ENCODE measurements at places on chromosomes 4 and X.
A peak's percentile ranks its signal among the peaks of the same experiment; 100 is the strongest.

DNA sequence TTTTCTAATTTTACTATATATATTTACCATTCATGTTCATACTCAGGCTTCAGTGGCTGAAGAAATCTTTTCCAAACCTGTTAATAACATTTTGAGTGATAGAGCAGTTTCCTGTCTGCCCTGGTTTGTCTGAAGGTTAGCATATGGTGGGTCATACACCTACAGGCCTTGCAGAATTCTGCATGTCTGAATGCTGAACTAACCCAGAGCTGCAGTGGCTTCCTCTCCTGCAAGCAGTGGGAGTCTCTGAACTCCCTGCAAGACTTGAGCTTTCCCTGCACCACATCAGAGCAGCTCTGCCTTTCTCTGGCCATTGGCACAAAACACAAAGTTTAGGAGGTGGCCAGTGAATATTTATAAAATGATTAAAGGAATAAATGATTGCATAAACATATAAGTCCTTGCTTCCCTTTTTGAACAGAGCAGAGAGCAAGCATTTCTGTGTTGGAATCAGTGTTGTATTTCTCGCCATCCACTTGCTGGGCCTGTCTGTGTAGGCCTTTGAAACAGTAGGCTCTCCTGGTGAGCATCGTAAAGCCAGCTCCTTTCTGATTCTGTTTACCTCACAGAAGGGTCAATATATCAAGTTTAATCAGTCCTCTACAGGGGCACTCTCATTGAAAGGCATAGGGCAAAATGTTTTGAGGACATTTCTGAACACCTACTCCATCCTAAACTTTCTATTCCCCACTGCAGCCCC, 15.0 kb upstream of the UNC5C start:
- DNase-seq: no peak

DNA sequence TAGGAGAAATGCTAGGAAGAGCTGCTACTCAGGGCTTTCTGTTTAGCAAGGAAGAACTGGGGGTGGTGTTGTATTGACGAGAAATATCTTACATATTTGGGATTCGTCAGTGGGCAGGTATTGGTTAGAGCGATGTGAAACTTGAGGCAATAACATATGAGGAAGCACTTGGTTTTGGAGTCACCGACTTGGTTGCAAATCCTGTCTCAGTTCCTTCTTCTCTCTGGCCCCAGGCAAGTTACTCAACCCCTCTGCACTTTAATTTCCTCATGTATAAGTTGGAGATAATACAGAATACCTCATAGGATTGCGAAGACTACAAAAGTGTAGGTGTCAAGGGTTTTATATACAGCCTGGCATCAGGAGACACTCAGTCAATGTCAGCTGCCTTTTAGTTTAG, 34.1 kb downstream of the GPAT3 start:
- peak; percentile 16 for DNase-seq

GRCh38 chr4:184392316-184392715, 82.0 kb downstream of the IRF2 start:
- DNase-seq: no peak

- DNase-seq: no peak
Measured at GRCh38 chrX:9324676-9325075, 140.2 kb upstream of the TBL1X start.

DNA sequence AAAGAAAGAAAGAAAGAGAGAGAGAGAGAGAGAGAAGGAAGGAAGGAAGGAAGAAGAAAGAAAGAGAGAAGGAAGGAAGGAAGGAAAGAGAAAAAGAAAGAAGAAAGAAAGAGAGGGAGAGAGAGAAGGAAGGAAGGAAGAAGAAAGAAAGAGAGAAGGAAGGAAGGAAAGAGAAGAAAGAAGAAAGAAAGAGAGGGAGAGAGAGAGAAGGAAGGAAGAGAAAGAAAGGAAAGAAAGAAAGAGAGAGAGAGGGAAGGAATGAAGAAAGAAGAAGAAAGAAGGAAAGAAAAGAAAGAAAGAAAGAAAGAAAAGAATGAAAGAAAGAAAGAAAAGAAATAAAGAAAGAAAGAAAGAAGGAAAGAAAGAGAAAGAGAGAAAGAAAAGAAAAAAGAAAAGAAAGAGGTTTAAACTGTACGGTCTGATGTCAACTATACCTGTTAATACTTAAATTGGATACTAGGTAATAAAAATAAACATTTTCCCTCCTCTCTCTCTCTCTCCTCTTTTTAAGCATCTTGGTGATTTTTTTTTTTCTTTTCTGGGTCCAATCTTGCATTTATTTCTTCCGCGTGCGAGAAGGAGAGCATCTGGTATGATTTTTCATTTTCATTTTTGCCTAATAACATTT, 93.8 kb downstream of the CRLF2 start:
- DNase-seq: no peak

DNA sequence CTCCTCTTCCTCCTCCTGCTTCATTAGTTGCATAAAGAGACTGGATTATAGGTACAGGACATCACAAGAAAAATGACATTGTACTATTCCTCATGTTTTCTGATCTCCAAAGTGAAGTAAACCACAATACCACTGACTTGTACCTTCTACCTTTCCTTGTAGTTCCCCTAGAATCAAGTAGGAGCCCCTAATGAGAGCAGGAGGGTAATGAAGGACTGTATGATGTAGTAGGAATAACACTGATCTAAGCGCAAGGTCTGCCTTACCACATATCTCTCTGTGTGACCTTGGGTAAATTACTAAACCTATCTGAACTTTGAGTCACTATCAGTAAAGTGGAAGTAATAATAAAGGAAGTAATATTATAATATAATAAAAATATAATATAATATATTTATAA, 3.6 kb downstream of the VSIG4 start:
- no peak for DNase-seq

DNA sequence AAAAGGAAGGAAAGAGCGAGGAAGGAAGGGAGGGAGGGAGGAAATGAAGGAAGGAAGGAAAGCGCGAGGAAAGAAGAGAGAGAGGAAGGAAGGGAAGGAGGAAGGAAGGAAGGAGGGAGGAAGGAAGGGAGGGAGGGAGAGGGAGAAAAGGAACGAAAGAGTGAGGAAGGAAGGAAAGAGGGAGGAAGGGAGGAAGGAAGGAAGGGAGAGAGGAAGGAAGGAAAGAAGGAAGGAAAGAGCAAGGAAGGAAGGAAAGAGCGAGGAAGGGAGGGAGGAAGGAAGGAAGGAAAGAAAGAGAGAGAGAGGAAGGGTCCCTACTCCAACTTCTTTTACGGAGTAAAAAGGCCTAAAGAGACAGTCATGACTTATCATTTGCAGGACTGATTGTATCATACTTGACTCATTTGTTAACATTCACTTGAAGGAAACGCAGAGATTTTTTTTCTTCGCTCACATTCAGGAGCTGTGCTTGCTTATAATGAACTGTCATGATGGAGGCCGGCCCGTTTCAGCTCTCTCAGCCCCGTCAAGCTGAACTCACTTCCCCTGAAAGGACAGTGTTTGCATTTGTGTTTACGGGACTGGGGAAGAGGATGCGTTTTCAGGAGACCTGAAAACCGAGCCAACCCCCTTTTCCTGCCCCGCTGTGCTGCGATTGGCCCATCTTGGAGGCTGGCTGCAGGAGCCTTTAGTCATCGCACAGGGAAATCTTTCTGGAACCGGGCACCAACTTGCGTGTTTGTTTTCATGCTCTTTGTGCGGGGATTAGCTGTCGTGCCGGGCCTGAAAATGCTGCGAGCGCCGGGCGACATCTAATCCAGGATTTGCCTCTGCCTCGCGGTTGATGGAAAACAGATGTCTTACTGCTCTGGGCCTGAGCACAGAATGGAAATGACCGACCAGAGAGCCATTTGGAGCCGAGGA, 17.8 kb downstream of the TRIM2 start:
- DNase-seq: peak; percentile 26

- DNase-seq: no peak
Measured at GRCh38 chrX:107506596-107507031, 57.2 kb downstream of the FRMPD3 start.

DNA sequence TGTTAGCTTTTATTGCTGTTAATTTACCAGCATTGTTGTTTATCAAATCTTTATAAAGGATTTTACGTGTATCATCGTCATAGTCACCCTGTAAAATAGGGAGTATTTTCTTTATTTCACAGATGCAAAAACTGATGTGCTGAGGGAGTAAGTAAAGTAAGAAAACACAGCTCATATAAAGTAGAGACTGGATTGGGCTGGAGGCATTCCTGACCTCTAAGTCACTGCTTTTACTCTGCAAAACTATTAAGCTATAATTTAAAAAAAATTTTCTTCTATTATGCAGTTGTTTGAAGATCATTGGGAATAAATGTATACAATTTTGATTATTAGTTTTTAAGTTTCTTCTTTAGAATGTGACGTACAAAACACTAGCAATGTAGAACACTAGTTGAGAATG, 45.9 kb downstream of the NUDT6 start:
- no peak for DNase-seq

GRCh38 chr4:102633100-102633499, 127.7 kb downstream of the MANBA start:
- no peak for DNase-seq

DNA sequence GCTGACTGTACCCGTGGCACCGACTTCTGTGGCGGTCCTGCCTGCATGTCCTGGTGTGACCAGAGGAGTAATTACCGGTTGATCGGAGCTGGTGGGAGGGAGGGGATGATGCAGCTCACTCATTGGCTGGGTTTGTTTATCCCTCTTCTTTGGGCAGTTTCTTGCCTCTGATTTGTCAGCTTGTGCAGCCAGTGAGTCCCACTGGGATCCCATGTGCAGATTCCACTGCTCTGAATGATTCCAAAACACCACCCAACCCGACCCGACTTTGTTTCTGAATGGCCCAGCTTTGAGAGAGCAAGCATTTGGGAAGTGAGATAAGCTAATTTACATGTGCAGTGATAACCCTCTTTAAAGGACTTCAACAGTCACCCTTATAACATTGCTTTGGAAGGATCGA, 13.8 kb downstream of the FHDC1 start:
- DNase-seq: no peak

- no peak for DNase-seq
Measured at GRCh38 chr4:4766564-4766963, 92.9 kb upstream of the MSX1 start.

DNA sequence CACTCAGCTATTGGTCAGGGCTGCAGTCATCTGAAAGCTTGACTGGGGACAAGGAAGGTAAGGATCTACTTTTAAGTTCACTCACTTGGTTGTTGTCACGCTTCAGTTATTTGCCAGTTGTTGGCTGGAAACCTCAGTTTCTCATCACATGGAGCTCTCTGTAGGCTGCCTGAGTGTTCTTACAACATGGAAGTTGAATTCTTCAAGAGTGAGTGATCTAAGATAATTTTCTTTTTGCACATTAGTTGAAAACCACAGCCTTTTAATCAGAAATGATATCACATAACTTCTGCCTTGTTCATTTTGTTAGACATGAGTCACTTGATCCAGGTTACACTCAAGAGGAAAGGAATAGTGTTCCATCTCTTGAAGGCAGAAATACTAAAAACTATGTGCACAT, 552.7 kb downstream of the RAPGEF2 start:
- DNase-seq: no peak

GRCh38 chrX:139844163-139844562, 88.7 kb downstream of the ATP11C start:
- DNase-seq: no peak

GRCh38 chrX:74784629-74785028, 140.6 kb downstream of the NEXMIF start:
- DNase-seq: no peak

DNA sequence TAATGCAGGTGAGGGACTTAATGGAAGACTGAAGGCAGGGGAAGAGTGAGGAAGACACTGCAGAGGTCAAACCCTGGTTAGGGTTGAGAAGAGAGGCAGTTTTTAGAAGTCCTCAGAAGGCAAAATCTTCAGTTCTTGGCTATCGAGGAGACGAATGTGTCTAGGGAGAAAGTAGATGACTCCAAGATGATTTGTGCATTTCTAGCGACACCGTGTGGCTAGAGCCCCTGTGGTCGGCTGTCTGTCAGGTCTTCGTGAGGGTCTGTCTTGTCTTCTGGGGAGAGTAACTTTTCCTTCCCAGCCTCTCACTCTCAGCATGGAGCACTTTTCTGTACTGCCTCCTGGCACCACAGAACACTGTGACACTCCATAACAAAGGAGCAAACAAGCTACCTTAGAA, 458.1 kb downstream of the STIM2 start:
- peak; percentile 36 for DNase-seq

GRCh38 chr4:41865306-41865980, 69.8 kb upstream of the TMEM33 start:
- no peak for DNase-seq

DNA sequence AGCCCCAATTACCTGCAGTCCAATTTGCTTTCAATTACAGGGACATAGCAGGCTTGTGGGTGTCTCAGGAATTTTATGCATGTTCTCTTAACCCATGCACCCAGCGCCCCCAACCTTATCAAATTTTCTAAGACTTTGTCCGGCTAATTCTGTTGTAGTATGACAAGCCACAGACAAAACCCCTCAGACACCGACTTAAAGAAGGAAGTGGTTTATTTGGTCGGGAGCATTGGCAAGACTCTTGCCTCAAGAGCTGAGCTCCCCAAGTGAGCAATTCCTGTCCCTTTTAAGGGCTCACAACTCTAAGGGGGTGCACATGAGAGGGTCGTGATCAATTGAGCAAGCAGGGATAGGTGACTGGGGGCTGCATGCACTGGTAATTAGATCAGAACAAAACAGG, 28.7 kb upstream of the IL9R start:
- DNase-seq: no peak

GRCh38 chr4:118012142-118012541, 22.1 kb upstream of the NDST3 start:
- DNase-seq: no peak

DNA sequence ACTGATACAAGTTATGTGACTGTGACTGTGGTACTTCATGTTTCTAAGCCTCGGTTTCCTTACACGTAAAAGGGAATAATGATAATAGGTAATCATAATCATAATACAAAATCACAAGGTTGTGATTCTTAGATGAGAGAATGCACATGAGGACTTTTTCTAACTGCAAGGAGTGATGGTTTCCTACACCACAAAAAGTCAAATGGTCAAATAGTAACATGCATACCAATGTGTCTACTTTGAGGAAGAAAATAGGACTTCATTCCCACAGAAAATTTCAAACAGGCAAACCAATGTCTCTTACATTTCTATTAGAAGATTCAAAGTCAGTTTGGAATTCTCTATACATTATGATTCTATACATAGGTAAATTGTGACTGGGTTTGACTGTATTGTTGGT, 368.7 kb upstream of the FTHL17 start:
- no peak for DNase-seq

DNA sequence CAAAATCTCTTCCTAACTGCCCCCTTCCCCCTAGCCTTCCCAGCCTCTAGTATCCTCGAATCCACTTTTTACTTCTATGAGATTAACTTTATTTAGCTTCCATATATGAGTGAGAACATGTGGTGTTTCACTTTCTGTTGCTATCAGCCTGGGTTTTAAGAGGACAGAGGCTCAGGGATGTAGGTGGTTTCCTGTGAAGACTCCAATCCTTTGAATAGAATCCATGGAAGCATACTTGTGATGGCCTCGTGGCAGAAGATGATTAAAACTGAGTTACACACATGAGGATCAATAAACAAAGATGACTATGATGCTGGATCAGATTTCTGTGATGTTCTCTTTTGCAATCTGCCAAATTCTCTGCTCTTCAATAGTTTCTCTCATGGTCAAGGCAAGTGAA, 29.8 kb downstream of the CD99L2 start:
- no peak for DNase-seq
